Activated gamma-delta T cell (primary cell): ENCODE measurements at places on chromosomes 1 and 21.

DNA sequence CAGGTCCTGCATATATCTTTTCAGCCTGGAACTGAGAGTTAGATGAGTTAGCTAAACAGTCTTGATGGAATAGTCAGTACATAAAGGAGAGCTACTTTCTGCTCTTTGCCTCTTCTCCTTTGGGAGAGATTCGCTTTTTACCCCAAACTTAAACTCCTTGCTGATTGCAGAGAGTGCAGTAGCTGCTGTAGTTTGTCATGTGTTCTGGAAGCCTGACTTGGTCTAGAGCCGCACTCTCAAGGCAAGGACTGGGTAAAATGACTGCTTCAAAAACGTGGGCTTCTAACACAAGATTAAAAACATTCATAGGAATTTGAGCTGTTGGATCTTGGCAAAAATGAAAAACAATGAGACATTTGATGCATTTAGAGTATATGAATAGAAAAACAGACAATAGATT is 351.6 kb downstream of the RYR2 start:
- no peak for DNase-seq

DNA sequence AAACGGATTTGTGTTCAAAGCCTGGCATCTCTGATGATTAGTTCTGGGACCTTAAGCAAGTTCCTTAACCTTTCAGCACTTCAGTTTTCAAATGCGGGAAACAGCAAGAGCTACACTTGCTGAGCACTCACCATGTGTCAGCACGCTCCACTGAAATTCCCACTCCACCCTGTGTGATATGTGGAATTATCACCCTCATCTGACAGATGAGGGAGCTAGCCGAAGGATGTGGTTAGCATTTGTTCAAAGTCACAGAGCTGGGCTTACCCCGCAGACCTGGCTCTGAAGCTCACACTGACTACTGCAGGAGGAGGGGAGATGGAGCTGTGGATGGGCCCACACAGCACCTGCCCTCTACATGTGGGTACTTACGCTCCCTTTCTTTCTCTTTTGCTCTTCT is 29.1 kb downstream of the IL12RB2 start:
- DNase-seq = no peak

DNA sequence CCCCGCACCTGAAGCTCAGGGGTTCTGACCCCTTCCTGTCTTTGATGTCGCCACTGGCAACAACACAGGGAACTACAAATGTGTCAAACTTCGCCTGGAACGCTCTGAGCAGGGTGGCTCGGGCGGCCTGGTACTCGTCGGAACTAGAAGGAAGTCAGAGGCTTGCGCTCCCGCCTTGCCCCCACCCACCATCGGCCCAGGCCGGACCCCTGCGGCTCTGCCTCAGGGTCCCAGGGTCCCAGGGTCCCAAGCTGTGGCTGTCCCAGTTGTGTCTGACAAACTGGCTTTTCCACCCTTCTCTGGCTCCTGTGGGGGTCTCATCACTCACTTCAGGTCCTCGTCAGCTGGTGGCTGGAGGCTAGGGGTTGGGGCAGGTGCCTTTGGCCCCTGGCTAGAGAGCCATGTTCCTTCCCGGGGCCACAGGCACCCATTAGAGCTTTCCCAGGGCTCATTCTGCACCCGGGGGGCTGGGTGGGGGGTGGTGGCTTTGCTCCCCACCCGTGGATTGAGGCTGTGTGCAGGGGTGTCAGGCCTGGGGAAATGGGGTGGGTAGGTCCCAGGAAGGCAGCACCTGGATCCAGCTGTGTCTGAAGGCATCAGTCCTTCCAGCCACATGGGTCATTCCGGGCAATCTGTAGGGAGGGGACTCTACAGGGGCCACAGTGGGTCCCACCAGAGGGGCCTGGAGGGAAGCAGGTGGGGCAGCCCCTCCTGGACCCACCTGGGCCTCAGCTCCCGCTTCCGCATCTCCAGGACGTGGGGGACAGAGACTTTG is 8.0 kb upstream of the TMEM52 start:
- DNase-seq = no peak

GRCh38 chr1:203281851-203282661 is 23.3 kb upstream of the BTG2 start:
- DNase-seq = no peak

DNA sequence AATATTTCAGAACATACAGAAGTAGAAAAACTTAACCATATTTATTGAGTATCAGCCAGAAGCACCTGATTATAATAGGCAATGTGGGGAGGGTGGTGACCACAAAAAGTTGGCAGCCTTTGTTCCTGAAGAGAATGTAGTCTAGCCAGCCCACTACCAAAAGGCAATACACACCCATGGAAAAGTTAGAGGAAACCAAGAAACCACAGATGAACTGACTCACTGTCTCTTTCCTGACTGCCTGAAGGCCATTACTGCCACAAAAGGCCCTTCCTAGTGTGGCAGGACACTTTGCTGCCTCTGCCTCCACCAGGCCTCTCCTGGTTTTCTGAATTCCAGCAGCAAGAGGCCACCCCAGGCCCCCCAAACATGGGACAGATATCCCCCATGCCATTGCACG is 14.6 kb upstream of the PROX1 start:
- DNase-seq = no peak

GRCh38 chr1:154419620-154420571 is 14.8 kb downstream of the IL6R start:
- DNase-seq = no peak
